ENCODE measurements at places on chromosomes 12 and 14.

DNA sequence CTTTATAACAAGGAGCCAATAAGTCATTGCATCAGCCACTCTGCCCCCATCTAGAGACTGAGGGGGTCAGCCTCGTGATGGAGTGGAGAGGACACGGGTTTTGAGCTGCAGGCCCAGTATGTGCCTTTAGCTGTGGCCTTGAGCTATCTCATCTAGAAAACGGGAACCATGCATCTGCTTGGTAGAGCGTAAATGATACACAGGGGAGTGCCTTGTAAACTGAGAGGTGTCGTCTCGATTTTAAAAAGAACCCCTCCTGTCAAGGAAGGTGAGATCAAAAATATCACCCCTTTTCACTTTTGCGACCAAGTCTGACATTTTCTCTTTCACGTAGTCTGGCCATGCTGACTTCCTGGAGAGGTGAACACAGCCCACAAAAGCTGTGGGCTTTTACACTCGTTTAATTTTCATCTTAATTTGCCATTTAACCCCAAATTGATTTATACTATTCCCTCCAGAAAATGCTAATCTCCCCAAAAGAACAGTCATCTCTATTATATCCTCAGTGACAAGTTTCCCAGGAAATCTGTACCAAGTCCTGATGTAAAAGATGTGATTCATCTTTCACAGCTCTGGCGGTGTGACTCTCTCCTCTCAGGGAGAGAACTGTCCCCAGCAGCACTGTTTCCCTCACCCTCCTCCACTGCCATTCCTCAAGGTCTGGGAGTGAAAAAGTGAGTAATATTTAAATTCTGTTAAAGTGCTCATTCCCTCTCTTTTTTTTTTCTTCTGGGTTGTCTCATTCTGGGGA is 30.6 kb downstream of the VCPKMT start:
- DNase-seq, result peak; percentile 74

DNA sequence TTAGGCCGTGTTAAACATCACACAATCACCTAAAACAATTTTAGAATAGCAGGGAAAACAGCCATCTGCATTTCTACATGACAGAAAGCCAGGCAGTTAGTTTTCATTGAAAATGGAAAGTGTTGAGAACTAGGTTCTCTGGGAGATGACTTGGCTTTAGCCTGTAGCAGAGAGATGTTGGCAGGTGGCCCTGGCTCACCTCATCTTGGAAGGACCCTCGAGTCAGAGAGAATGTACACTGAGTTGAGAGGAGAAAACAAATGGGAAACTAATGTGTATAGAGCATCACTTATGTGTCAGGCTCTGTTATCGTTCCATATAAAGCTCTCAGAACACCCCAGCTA is 51.9 kb downstream of the SUSD6 start:
- DNase-seq, result no peak

DNA sequence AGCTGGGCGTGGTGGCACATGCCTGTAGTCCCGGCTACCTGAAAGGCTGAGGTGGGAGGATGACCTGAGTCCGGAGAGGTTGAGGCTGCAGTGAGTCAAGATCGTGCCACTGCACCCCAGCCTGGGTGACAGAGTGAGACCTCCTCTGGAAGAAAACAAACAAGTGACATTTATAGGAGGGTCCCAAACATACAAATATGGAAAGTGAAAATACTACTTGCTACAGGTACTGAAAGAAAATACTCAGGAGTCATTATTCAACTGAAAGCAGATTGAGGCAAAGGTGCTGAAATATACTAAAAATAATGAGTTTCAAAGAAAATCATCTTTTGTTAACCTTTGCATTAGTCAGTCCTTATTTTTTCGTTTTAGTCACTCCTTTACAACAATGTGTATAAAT is 53.5 kb downstream of the ETV6 start:
- no peak for DNase-seq

GRCh38 chr12:75812271-75813018 is 219.1 kb downstream of the PHLDA1 start:
- peak; percentile 90 for DNase-seq

- DNase-seq, result no peak
These were observed 19.6 kb downstream of the KLRB1 start for GRCh38 chr12:9587987-9588600.

- DNase-seq, result no peak
These were observed 170.5 kb downstream of the PIK3C2G start for GRCh38 chr12:18431771-18432170.

- no peak for DNase-seq
These were observed 2.7 kb downstream of the RSRC2 start for GRCh38 chr12:122523846-122524718.

DNA sequence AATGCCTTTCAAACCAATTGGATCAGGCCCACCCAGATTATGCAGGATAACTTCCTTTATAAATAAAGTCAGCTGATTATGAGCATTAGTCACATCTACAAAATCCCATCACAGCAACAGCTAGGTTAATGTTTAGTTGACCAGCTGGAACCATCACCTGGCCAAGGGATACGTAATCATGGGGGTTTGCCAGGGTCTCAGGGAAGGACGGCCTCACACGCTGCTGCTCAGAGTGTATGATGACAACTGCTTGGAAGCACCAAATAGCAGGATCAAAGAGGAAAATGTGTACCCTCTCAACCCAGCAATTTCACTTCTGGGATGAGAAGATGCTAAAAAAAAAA is 162.6 kb downstream of the SLC15A4 start:
- DNase-seq, result no peak

- DNase-seq, result no peak
These were observed 2.4 kb downstream of the CBLN3 start for GRCh38 chr14:24426912-24427536.

DNA sequence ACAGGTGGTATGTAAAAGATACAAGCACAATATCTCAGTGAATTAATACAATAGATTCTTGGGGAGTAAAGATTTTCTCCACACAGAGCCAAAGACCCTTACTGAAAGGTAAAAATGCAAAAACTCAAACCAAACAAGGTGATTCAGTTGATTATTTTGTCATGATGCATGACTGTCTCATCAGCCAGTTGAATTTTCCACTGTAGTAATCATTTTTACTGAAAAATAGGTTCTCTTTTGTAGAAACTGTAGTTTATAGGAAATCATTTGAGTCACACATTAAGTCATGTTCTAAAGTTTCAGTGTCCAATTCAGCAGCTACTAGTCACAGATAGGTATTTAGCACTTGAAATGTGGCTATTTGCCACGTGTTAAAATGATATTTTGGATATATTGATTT is 53.6 kb downstream of the PPFIA2 start:
- no peak for DNase-seq

DNA sequence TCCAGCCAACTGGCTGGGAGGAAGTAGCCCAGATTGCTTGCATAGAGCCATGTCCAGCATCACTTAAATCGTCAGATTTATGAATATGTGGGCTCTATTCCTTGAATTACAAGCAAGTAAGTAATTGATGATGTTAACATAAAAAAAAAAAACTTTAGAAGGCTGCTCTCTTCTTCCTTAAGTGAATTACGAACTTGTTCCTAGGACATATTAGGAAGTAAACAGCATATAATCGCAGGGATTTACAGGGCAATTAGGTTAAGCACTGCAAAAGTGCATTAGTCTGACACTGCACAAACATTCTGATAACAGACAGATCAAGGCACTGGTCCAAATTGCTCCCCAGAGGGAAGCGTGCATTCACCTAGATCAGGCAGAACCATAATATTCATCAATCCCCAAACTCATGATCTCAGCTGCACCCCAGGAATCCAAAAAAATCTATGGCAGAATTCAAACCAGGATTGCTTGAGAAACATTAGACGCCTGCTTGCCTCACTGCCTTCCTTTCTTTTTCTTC is 293.2 kb downstream of the TMEM132D start:
- DNase-seq, result no peak

DNA sequence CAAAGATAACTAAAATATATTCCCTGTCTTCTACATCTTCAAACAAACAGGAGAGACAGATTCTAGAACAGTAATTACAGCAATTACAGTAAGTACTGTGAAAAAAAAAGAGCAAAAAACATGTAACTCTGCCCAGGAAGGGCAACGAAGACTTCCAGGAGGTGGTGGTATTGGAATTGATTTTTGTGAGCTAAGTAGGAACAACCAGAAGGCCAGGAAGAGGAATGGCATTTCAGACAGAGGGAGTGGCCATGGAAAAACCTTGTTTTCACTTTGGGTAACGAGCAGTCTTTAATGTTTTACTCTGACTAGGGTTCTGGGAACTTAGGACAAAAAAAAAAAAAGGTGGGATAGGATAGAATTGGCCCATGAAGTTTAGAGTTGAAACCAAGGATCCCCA is 196.3 kb upstream of the PLEKHG7 start:
- no peak for DNase-seq

DNA sequence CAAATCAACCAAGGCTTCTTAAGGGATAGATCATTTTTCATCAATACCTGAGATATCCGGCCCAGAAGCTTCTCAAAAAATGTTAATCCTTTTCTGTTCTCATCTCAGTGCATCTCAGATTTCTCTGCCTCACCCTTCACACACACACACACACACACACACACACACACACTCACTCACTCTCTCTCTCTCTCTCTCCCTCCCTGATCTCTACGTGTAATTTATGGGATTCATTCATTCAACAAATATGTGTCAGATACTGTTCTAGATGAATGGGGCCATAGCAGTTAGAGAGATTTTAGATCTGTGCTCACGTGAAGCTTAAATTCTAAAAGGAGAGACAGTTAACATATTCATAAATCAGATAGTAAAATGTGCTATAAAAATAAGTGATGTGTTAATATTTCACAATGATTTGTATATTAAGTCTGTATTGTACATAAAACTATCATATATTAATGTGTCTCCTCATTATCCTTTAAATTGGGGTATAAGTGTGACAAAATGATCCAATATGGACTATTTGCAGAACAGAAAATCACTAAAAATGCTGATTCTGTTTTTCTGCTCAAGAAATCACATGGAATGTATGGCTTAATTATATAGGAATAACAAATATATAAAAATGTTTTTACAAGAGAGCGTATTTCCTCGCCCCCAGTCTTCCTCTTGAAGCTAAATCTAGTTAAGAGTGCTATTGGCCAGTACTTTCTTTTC is 7.3 kb upstream of the FRMD6 start:
- peak; percentile 87 for DNase-seq

DNA sequence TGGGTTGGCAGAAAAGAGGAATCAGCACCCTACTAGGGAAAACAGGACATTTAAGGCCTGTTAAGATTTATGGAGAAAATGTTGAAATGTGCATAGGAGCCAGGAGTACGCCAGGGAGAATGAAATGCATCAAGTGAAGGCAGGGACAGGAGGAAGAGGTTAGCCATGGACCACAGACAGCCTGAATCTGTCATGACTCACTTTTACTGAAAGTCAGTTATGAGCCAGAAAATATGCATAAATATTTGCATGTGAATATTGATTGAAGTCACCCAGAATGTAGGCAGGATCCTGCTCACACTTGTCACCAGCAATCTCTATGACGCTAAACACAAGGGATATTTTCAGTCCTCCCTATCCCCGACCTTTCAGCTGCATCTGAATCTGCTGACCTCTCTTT is 25.1 kb upstream of the CDK17 start:
- DNase-seq, result peak; percentile 98

GRCh38 chr12:116277467-116278278 is at the start of gene MED13L:
TSS of gene MED13L (minus strand) at chr12:116277693. CDS start at chr12:116277131, 562 bp downstream.
- peak; percentile 93 for DNase-seq

DNA sequence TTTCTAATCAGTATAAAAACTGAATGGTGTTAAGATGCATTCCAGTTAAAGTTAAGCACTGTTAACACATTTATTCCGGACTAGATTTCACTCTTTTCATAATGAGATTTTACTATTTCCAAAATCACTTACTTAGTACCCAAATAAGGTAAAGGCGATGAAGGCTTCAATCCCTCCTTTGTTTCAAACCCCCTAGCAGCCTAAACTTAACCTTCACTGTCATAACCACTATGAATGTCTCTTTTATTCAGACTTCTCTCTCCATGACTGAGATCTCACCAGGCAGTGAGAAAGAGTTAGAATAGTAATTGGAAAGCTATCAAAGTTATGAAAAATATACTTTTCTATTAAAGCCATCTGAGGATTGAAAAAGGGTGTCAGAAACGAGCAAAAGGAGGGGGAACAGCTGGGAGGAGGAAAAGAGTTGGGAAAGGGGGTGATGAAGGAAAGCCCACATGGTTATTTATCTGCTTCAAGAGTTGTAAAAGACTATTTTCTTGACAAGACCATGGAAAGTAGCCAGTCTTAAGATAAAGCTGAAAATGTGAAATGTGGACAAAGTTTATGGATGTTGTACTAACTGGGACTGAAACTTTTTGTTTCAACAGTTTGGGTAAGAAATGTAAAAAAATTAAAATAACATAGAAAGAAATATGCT is 11.7 kb downstream of the EPS8 start:
- peak; percentile 49 for DNase-seq

All from fibroblast of skin of abdomen (primary cell).